ENCODE measurements at places on chromosomes 12 and 14.

GRCh38 chr14:65330416-65330815 lies 82.1 kb upstream of the FUT8 start:
- no peaks in the 10 kb centered on the region for H3K36me3 ChIP-seq
- no peaks in the 10 kb centered on the region for H3K27me3 ChIP-seq
- DNase-seq = no peak
- peaks cover 4% of the 10 kb centered on the region for H3K4me1 ChIP-seq
- no peak overlapping the region for H3K4me3 ChIP-seq

- DNase-seq = no peak
- peaks cover 4% of the 10 kb centered on the region for H3K4me1 ChIP-seq
- H3K27ac ChIP-seq = peak overlapping the region; percentile 82
- H3K36me3 ChIP-seq = no peaks in the 10 kb centered on the region
- no peak overlapping the region for H3K4me3 ChIP-seq
Measured at GRCh38 chr12:50934981-50935807, 17.1 kb upstream of the HIGD1C start.

DNA sequence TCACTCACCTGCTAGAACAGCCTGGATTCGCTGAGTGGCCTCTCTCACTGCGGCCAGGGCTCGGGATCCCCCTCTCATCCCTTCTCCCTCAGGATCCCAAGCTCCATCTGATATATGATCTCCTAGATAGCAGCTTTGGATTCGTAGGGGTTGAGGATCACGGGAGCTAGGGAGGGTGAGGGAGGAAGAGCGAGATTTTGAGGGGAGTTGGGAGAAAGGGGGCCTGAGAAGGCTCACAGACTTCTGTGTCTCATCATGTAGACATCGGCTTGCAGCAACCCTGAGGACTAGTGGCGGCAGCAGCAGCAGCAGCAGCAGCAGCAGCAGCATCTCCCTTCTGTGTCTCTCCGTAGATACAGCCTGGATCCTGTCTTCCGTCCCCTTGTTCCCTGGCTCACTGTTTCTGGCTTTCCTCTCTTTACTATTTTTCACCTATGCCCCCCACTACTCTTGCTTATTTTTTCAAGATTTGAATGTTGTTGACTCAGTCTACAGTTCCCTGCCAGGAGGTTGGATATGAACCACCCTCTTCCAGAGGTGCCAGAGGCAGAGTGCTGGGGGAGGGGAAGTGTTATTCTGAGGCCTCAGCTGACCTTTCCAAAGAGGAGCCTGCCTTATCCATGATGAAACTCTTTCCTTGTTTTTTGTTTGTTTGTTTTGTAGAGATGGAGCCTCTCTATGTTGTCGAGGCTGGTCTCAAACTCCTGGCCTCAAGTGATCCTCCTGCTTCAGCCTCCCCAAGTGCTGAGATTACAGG lies at the start of gene CIROP:
TSS of gene CIROP (minus strand) at position 399 of the 757 bp plus-strand sequence. CDS start at position 330, 69 bp downstream.
- H3K4me1 ChIP-seq = no peaks in the 10 kb centered on the region
- no peak within 1 kb of the TSS for H3K4me3 ChIP-seq
- no peak within 1 kb of the TSS for H3K27ac ChIP-seq
- no peak for DNase-seq

DNA sequence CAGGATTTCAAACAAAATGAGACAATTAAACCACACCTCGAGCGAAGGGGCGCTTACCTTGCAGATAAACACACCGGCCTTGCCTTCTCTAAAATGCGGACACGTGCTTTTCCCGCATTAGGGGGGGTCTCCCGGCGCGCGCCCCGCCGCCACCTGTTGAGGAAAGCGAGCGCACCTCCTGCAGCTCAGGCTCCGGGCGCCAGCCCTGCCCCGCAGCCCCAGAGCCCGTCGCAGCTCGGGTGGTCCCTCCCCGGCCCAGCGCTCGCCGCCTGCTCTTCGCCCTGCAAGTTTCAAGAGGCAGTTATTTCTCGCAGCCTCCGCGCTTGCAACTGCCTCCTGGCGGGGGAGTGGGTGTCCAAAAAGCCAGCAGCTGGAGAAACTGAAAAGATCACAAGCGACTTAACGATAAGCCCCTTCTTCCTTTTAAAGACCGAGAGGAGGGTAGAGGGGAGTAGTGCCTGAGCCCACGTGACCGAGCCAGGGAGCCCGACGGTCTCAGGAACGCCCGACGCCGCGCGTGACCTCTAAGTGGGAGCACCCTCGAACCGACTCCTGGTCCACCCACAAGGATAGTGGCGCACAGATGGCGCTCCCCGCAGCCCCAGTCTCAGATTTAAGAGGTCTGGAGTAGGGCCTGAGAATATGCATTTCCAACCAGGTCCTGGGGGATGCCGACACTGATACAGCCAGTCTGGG lies at the start of gene ESR2:
TSS of gene ESR2 (minus strand) at position 396 of the 696 bp plus-strand sequence. CDS start 11,386 bp downstream, outside the sequence.
- no peak within 1 kb of the TSS for H3K27ac ChIP-seq
- no peak within 1 kb of the TSS for H3K4me3 ChIP-seq
- H3K27me3 ChIP-seq = no peaks in the 10 kb centered on the region
- peak; percentile 18 for DNase-seq

All from uterus (tissue), 4 donors.